ENCODE measurements at places on chromosomes 4 and X.

GRCh38 chrX:75655627-75656026, 129.4 kb downstream of the MAGEE2 start:
- DNase-seq = no peak

DNA sequence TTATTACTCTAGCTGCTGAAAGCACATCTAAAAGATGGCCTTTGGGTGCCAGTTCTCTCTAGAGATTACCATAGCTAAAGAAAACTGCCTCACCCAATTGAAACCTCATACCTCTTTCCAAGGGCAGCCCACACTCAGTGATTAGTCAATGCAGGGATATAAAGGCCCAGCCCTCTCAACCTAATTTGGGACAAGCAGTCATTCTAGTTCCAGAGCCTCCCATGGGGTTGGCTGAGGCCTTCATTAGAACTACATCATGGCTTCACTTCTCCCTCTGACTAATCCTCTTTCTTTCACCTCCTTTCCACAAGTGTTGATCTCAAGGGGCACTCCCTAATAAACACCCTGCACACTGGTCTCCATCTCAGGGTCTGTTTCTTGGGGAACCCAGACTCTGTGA, 38.5 kb upstream of the C1GALT1C1 start:
- no peak for DNase-seq

GRCh38 chrX:24285082-24285481, 28.8 kb downstream of the SUPT20HL2 start:
- no peak for DNase-seq

GRCh38 chr4:98929341-98930267, 671 bp upstream of the EIF4E start:
- peak; percentile 16 for DNase-seq

GRCh38 chr4:44438687-44439086, 9.9 kb downstream of the KCTD8 start:
- no peak for DNase-seq
